Camera-type eye (tissue), 1 donor: ENCODE measurements at places on chromosomes 12 and 14. TPM values are rescaled to one million over a fixed set of nuclear protein-coding genes. Genes with fewer than 3 reads are reported as not detected.

Gene PROX2
- total RNA-seq, result not detected

Gene ERP27
- 1.3 TPM for total RNA-seq

Gene KANSL2
- 95.5 TPM for total RNA-seq

Gene EPS8
- total RNA-seq, result 157 TPM

Gene VRTN
- total RNA-seq, result not detected

Gene NTF3
- 3.3 TPM for total RNA-seq

Gene SLCO1B1
- total RNA-seq, result not detected

Gene PARP2
- total RNA-seq, result 21.3 TPM

Gene INSM2
- 24.3 TPM for total RNA-seq

Gene FOXG1
- 1.2 TPM for total RNA-seq

Gene ZDHHC22
- total RNA-seq, result 5.6 TPM

Gene KLRC2
- total RNA-seq, result not detected

Gene RPL10L
- not detected for total RNA-seq

Gene KRT2
- not detected for total RNA-seq

Gene CLEC2A
- 1.1 TPM for total RNA-seq

Gene NAV3
- 61.2 TPM for total RNA-seq

Gene IFNG-AS1
- total RNA-seq, result 4.9 TPM

Gene RERG
- 23.4 TPM for total RNA-seq

Gene SLC15A4
- 63.1 TPM for total RNA-seq

Gene NUDT4
- total RNA-seq, result 129 TPM

Gene SLC25A47
- 0.22 TPM for total RNA-seq

Gene CD4
- 7.2 TPM for total RNA-seq

Gene RFX4
- 0.11 TPM for total RNA-seq

Gene PRH2
- not detected for total RNA-seq

Gene FAM216A
- total RNA-seq, result 16.7 TPM

Gene TAS2R20
- total RNA-seq, result 20.5 TPM

Gene TAS2R42
- not detected for total RNA-seq

Gene HOXC5
- not detected for total RNA-seq

Gene TMPO
- total RNA-seq, result 281 TPM

Gene LUM
- 312 TPM for total RNA-seq

Gene RHOJ
- total RNA-seq, result 13.7 TPM

Gene SDS
- not detected for total RNA-seq

Gene SPIC
- not detected for total RNA-seq

Gene BICDL1
- total RNA-seq, result 24.7 TPM

Gene UBE2N
- total RNA-seq, result 42.6 TPM

Gene WNT1
- not detected for total RNA-seq

Gene AHSA1
- 127 TPM for total RNA-seq

Gene ENDOU
- 1.4 TPM for total RNA-seq

Gene GLT1D1
- 8.6 TPM for total RNA-seq

Gene BHLHE41
- 8.6 TPM for total RNA-seq

Gene FLVCR2
- 8.2 TPM for total RNA-seq

Gene STYK1
- total RNA-seq, result 1.2 TPM

Gene TMEM233
- total RNA-seq, result 0.49 TPM

Gene TOMM20L
- not detected for total RNA-seq
